ENCODE measurements at places on chromosomes 7 and 10. TPM values are rescaled to one million over a fixed set of nuclear protein-coding genes. Genes with fewer than 3 reads are reported as not detected.
A peak's percentile ranks its signal among the peaks of the same experiment; 100 is the strongest.

The PWWP2B gene
- total RNA-seq: 10.9 TPM

The PNLIPRP1 gene
- not detected for total RNA-seq

The OPN1SW gene
- not detected for total RNA-seq

The ERVW-1 gene
- not detected for total RNA-seq

The RASSF4 gene
- total RNA-seq: 12.3 TPM

The CDC14C gene
- total RNA-seq: not detected

The HTR7 gene
- total RNA-seq: 0.28 TPM

The GIMAP8 gene
- total RNA-seq: 104 TPM

The TMEM26 gene
- 0.14 TPM for total RNA-seq

The TMEM213 gene
- not detected for total RNA-seq

- DNase-seq: no peak
Measured at GRCh38 chr7:96219378-96220130, 102.3 kb downstream of the SLC25A13 start.

GRCh38 chr10:78780551-78780961, 288.2 kb upstream of the ZMIZ1 start:
- no peak for DNase-seq

DNA sequence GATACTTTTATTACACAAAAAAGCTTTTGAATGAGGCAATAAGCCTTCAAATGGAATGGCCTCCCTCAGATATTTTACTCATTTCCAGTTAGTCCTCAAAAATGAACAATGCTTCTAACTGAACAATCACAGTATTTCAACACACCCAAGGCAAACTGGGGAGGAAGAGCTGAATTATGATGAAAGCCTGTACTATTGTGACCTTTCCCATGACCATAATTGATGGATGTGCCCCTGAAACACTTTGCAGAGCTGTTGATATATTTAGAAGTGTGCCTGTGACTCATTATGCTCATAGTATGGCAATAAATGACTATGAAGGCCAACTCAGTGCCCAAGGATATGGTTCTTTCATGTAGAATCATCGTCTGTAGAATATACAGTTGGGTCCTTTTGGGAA, 248.1 kb downstream of the AHR start:
- DNase-seq: no peak

DNA sequence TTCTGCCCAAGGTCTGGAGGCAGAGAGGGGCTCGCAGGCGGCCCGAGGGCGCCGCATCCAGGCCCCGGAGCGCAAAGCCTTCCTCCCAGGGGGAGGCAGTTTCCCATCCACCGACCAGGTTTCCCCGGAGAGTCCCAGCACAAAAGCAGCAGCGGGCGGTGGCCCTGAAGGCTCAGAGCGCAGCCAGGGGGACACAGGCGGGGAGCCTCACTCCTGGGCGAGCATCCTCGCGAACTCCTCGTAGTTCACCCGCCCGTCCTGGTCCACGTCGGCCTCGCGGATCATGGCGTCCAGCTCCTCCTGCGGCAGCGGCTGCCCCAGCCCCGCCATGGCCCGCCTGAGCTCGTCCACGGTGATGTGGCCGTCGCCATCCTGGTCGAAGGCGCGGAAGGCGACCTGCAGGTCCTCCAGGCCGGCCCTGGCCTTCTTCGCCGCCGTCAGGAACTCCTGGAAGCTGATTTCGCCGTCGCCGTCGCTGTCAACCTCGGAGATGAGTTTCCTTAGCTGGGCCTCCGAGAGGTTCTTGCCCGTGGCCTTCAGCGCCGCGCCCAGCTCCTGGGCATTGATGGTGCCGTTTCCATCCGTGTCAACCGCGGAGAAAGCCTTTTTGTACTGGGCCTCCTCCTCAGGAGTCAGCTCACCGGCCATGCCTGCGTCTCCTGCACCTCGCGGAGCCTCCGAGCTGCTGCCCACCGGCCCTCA, 428 bp downstream of the CALML5 start:
- DNase-seq: no peak

- DNase-seq: no peak
Measured at GRCh38 chr10:78299851-78300468, 266.3 kb downstream of the RPS24 start.

DNA sequence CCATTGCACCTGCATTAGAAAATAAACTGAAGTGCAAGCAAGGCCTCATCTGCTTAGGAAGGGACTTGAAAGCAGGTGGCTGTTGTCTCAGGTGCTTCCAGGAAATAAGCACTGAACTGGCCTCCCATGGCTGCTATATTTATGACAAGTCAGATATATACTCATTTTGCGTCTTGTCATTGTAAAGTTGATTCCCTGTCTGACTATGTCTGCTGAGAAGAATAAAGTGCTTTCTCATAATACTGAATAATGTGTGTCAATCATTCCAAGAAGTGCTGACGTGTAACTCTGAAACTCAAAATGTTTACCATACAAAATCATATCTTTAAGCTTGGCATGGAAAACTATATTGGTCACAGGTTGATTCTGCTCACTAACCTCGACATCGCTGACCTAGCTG, 44.9 kb upstream of the SVOPL start:
- no peak for DNase-seq

DNA sequence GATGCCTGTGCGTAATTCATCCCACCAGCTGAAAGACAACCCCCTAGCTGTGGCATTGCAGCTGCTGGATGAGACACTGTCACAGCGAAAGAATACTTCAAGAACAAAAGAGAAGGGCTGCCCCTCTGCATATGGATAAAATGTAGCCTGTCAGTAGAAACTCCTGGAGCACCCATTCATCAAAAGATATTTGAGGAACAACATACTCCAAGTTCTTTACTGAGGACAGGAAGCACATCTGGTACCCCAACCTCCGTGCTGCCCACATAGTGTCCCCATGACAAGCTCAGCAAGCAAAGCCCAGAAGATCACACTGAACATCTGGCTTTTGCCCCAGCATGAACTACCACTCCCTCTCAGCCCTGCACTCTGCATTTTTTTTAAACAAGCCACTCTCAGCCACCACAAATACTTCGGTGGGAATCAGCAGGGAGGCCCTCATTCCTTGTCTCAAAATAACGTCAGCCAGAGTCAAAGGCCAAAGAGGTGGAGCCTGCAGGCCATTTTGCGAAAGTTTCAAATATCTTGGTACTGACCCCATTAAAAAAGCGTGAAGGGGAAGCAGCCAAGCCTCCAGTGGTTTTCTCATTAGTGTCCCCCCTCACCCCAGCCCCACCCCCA, 1.7 kb downstream of the CREB3L2 start:
- DNase-seq: no peak

DNA sequence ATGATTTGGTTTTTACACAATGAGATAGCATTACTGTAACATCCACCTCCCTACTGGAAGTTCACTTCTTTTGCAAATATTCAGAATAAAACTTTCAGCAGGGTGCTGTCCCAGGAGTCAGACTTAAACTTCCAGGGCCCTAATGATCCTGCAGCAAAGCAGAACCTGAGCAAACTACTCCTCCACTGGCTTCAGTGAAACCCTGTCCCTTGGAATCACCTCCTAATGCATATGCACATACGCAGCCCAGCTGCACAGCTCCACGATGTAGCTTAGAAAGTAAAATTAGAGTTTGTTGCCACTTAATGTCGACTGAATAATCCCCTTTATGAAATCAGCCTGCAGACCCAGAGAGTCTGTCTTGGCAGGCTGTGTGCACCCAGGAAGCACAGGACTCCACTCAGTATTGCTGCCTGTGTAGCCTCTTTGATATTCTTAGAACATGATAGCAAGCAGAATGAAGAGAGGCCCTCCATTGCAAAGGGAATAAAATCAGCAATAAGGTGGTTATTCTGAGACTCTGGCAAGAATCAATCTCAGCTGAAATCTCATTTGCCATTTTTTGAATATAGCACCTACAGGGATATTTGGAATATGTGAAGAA, 1.6 kb downstream of the NPSR1 start:
- no peak for DNase-seq

DNA sequence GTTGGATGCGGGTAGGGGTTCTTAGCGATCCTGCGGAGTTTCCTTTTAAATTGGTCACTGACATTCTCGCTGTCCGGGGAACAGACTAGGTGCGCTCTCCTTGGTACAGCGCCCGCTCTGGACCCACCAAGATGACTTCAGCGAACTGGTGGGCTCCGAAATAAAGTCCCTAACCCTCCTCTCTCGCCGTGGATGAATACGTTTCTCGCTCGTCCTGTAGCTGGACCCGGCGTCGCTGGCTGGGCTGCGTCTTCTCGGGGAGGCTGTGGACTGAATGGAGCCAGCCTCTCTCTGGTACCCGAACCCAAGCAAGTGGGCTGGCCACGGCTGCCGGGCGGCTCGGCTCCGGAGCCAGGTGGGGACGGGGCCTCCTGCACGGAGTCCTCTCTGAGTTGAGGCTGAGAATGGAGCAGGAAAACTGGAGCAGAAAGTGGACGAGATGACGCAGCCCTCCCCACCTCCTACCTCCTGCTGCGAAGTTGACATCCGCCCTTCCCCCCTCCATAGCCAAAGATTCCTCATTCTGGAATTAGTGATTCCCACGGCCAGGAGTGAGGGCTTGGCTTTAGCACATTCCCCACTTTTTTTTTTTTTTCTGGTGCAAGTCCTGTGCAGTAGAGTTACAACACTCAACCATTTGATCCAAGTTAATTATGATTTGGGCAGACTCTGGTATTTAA, 1.5 kb downstream of the UNC5B start:
- no peak for DNase-seq

DNA sequence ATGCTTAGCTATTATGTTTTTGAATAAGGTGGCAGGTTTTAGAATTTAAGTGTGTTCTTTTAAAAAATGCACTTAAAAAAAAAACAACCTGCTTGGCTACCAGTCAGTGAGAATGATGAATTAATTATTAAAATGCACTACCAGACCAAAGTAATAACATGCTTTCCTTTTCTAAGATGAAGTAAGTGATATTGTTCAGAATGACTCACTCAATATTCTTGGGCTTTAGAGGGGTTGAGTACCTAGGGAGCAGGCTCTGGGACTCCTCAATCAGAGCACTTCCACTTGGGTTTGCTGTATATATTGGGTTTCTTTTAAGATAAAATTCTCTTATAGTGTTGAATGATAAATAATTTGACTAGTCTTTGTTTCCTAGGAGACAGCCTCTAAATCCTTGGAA, 8.6 kb downstream of the STAM start:
- no peak for DNase-seq

DNA sequence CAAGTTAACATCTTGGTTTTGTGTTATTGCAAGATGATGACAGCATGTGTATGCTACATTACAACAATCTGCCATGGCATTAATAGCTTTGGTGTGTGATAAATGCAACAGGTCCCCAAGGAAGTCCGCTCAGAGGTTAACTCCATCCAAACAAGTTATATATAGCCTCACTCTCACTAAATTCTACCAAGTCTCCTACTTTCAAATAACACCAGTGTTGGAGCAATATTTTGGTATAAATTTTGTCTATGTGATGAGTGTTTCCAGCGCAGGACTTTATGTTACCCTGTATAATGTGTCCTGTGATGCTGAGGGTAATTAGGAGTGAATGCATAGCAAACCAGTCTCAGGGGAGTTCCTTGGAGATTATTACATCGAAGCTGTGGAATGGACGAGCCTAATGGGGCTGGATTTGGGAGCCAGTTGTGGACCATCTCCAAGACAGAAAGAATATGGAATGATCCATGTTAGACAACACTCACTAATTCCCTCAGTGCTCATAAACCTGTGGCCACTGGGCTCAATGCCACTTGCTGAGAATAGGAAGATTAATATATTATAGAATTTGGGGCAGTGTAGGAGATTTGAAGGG, 127.6 kb upstream of the CXCL12 start:
- no peak for DNase-seq

DNA sequence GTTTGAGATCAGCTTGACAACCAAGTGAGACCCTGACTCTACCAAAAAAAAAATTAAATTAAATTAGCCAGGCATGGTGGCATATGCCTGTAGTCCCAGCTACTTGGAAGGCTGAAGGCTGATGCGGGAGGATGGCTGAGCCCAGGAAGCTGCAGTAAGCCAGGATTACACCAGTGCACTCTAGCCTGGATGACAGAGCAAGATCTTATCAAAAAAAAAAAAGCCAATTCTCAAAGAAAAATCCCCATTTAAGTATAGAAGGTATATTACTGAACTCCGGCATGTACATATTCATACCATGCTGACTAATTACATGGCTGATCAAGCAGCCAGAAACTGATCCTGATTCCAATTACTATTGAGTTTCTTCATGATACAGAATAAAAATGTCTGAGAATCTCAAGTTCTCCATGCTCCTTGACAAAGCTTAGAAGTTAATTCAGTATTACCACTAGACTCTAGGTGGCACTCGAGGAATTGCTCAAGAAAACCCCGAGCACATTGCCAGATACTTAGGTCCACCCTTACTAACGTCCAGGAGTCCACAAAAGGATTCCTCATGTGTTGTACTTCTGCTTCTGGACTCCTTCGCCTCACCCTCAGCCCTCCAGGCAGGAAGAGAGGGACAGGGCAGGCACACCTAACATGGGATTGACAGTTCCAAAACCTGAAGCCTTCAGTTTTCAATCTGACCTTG, 148.9 kb downstream of the PARD3 start:
- peak; percentile 69 for DNase-seq

- no peak for DNase-seq
Measured at GRCh38 chr7:68789597-68789996, 808.7 kb upstream of the AUTS2 start.

DNA sequence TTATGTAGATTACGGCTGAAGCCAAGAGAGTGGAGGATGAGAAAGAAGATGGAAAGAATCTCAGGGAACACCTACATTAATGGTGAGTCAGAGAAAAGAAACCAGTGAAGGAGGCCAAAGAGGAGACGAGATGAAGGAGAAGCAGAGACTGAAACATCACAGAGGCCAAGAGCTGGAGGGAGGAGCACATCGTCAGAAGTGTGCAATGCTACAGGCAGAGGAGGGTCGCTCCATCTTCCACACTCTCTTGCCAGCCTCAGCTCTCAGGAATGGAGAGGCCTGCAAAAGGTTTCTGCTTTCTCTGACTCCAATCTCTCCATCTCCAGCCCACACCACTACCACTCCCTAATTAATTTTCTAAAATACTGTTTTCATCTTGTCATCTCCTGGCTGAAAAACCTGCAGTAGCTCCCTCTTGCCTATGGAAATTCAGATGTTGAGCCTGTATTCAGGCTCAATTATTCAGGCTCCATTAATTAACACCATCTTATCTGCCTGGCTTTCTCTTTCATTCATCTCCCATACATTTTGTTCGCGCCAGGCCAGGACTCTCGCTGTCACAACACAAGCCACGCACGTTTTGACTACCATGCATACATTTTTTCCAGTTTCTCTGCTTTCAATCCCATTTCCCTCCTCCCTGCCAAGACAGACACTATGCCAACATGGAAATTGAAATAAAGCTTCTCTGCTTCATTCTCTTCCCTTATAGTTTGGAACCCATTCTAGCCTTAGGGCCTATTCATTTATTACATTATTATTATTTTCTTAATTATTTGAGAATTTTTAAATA, 165.8 kb downstream of the INHBA start:
- DNase-seq: no peak

DNA sequence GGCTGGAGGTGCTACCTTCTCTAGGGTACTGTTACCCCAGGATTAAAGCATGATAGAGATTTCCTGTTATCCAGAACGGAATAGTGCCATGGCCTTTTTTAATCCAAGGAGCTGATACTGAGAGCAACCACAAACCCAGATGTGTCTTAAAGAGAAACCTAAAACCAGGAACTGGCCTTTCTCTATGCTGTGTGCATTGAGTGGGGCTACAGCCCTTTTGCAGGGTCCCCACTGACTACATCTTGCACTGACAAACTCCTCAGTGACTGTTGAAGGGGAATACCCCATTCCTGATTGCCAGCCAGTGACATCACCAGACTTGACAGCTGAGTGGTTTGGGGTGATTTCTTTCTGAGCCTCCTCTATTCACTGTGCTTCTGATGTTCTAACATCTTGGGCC, 81.9 kb upstream of the CAPZA2 start:
- no peak for DNase-seq

- no peak for DNase-seq
Measured at GRCh38 chr10:91313796-91314485, 93.5 kb downstream of the PCGF5 start.

- DNase-seq: no peak
Measured at GRCh38 chr10:87532696-87533095, 28.0 kb downstream of the MINPP1 start.
